Effector memory CD4-positive, alpha-beta T cell (primary cell): ENCODE measurements at places on chromosomes 12 and 14.

GRCh38 chr12:115158816-115159215, 474.8 kb upstream of the TBX3 start:
- no peak for DNase-seq

- DNase-seq, result no peak
Measured at GRCh38 chr14:101826351-101826750, 64.8 kb downstream of the PPP2R5C start.

GRCh38 chr14:68877993-68878575, 85.2 kb upstream of the ZFP36L1 start:
- no peak for DNase-seq

DNA sequence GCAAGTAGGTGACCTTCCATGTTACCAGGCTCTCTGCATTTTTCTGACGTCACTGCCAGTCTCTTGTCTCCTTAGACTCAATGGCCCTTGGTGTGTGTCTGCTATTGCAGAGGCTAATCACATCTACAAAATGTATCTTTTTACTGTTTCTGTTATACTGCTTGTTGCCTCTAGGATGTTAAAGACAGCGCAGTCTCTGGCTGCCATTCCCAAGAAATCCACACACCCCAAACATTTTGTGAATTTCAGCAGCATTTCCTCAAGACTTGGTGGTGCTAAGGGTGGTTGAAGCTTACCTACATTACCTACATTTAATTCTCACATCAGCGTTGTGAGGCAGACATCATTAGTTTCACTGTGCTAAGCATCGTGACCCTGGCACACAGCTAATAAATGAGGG, 87.2 kb downstream of the C12orf75 start:
- no peak for DNase-seq
